Ovary (tissue), 10 donors: ENCODE measurements at places on chromosomes 2 and 18.
A peak's percentile ranks its signal among the peaks of the same experiment; 100 is the strongest.

GRCh38 chr2:162490052-162490717, 146.3 kb downstream of the GCA start:
- DNase-seq, result no peak

GRCh38 chr2:232839411-232840079, 30.5 kb upstream of the SNORC start:
- no peak for DNase-seq

DNA sequence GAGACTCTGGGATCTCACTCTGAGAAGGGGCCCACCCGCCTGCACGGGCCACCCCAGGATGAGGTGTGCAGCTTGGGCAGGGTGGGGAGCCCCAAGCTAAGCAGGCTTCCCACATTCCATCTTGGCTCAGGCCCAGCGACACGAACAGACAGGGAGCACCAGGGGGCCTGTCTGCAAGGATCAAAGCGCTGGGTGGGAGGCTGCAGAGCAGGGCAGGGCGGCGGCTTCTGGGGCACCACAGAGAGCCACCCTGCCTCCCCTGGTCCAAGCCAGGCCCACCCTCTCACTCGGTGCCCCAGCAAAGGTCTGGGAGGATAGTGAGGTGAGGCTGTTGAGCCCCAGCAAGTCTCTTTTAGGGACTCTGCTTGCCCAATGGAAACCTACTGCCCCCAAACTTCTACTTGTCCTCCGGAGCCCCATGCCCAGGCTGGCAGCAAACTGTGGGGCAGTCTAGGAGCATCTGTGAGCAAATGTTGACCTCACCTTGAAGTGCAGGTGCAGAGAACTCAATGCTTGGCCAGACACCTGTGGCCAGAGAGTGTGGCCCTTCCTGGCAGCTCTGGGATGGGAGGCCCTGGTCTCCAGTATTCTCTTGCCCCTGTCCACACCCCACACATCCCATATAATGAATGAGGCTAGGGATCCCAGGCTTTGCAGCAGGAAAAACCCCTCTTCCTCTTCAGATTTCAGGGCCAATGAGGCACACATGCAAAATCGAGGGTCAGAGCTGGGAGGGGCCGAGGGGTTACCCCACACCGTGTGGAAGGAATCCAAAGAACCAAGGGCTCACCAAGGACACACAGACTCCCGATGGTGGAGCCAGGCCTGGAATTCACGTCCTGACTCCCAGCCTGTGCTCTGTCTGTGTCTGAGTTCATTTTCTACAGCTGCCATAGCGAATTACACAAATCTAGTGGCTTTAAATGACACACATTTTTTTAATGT, 18.8 kb upstream of the GLI2 start:
- DNase-seq, result no peak

GRCh38 chr18:9172506-9173127, 36.0 kb downstream of the ANKRD12 start:
- DNase-seq, result no peak

DNA sequence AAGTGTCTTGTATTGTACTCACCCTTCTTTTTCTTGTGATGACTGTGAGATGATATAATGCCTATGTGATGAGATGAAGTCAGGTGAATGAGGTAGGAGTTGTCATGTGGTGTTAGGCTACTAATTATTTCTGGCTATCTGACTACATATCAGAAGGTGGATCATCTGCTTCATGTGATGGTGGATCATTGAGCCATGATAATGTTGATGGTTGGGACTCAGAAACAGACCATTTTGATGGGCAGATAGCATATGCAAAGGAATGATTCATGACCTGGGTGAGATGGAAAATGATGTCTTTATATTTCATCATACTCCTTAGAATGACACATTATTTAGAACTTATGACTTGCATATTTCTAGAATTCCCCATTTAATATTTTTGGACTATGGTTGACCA, 19.5 kb downstream of the ANKRD30B start:
- DNase-seq, result no peak

DNA sequence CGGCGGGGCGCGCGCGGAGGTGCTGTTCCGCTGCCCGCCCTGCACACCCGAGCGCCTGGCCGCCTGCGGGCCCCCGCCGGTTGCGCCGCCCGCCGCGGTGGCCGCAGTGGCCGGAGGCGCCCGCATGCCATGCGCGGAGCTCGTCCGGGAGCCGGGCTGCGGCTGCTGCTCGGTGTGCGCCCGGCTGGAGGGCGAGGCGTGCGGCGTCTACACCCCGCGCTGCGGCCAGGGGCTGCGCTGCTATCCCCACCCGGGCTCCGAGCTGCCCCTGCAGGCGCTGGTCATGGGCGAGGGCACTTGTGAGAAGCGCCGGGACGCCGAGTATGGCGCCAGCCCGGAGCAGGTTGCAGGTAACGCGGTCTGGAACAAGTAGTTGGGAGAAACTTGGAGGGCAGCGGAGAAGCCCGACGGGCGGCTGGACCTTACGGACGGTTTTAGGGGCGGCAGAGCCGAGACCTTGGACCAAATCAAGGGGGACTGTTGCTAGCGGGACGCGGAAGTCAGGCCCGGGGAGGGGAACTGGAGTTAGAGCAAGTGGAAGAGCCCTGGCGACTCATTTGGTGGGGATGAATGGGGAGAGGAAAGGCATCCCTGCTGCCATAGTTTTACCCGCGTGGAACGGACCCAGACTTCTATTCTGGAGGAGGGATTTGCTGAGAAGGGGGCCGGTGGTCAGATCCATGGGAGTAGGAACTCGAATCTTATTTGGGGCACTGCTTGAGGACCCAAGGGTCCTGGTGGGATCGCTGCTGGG, 573 bp downstream of the IGFBP2 start:
- peak; percentile 50 for DNase-seq
